GM03348 (cell line): ENCODE measurements at places on chromosomes 1 and 21.

- no peak for DNase-seq
Observed at GRCh38 chr1:200856716-200857357, 15.9 kb upstream of the GPR25 start.

GRCh38 chr1:43363283-43363934 is 4.4 kb downstream of the ELOVL1 start:
- no peak for DNase-seq

GRCh38 chr1:229058111-229058561 is 212.8 kb upstream of the RAB4A start:
- no peak for DNase-seq

DNA sequence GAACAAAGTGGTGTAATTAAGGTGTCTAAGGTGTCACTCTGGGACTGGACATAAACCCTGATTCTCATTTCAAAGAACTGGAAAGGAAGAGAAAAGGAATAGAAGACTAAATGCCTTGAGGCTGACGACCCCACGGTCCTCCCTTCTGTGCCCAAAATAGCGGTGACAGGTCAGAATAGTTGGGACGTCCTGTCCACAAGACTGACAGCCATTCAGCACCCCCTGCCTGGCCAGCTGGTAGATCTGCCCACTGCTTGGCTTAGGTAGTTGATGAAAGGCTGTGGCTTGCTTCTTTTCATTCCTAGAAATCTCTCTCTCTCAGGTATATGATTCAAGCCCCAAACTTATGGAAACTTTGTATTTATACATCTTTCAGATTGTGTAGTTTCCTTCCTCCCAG is 26.4 kb upstream of the CREG1 start:
- DNase-seq: no peak

DNA sequence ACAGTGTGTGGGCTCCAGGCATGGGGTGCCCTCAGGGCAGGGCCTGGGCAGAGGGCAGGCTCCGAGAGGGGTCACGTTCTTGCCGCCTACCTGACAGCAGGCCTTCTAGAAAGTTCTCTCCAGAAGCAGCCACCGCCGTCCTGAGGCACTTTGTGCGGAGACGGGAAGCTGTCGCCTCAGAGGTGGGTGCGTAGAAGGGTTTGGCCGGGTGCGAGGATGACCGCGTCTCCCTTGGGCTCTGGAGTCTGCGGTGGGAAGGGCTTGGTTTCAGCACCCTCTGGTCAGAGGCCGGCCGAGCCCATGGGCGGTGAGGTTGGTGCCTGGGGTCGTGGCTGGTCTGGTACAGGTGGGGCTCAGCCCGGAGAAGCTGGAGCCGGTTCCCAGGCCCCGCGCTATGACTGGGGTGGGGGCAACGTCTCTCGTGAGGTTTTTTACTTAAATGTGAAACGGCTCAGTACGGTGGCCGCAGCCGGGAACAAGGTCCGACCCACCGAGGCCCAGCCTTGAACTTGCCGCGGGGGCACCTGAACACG is 10.1 kb upstream of the TTLL10 start:
- DNase-seq: no peak

GRCh38 chr1:53730224-53730865 is 8.6 kb downstream of the GLIS1 start:
- no peak for DNase-seq
